ENCODE measurements at places on chromosomes 6 and 20.

GRCh38 chr6:16721977-16722376, 39.3 kb downstream of the ATXN1 start:
- peaks cover 22% of the 10 kb centered on the region for H3K4me1 ChIP-seq
- H3K36me3 ChIP-seq: no peaks in the 10 kb centered on the region
- no peak overlapping the region for H3K4me3 ChIP-seq
- DNase-seq: no peak

DNA sequence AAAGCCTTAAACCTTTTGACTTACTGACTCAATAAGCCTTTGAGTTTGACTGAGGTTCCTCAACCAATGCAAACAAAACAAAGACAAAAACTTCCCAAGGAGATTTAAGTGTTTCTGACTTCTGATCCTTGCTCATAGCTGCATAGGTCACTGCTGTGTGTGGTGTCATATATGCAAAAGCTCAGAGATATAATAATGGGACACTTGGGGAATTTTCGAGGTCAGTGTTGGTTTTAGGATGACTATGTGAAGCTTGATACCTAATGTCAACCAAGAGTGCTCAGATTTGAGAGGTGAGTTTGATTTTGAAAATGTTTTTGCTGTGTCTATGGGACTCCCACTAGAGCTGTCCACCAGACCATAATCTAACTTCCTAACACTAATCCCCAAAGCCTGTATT, 26.2 kb downstream of the ZKSCAN8 start:
- DNase-seq: no peak
- H3K27ac ChIP-seq: no peak overlapping the region
- no peaks in the 10 kb centered on the region for H3K36me3 ChIP-seq
- no peak overlapping the region for H3K4me3 ChIP-seq
- no peaks in the 10 kb centered on the region for H3K4me1 ChIP-seq

DNA sequence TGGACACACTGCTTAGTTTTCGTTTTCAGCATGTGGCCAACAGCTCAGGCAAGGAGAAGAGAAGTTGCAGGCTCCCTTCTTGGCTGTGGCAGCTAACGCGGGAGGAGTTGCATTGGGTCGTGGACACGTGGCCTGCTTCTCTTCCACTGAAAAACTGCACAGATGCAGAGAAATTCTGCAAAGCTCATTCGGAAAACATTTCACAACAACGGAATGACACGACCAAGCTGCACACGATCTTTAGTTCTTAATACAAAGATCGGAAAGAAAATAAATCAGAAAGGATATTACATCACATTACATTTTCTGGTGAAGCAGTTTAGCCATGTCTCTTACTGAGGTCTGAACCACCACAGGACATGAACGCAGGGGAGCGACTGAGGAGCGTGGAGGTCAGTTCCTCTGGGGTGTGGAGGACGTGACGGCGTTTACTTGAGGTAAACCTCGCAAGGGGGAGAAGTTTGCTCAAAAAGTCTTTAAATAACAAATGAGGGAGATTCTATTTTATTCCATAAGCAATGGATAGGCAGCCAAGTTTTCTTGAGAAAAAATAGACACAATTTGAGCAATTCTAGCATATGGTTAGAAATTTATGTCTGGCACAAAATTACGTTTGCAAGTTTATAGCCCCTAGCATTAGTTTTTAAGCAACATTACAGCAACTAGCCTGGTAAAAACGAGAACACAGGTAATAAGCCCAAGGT, 178.3 kb downstream of the THBS2 start:
- H3K27ac ChIP-seq: peak overlapping the region; percentile 83
- peak; percentile 60 for DNase-seq
- no peaks in the 10 kb centered on the region for H3K27me3 ChIP-seq
- H3K4me1 ChIP-seq: peaks cover 30% of the 10 kb centered on the region
- H3K36me3 ChIP-seq: no peaks in the 10 kb centered on the region

DNA sequence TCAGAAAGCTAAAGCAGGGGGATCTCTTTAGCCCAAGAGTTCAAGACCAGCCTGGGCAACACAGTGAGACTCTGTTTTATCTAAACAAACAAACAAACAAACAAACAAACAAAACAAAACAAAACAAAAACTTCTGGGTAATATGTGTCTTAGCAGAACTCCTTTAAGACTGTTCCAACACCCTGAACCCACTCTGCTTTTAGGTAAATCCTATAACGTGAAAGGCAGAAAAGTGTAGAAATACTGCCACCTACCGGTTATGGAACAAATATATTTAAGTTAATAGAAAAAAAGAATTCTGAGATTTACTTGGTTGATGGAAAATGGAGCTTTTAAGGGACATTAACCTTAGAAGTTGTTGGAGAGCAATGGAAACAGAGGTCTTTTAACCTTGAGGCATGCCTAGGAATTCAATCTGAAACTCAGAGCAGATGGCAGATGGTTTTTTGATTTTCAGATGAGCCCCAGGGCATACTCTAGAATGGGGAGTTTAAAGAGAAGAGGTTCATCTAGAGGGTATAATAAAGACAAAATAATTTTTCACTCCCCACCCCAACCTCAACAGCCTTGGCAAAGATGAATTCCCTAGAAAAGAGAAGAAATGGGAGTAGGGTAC, 38.5 kb downstream of the SOD2 start:
- no peak overlapping the region for H3K4me3 ChIP-seq
- no peaks in the 10 kb centered on the region for H3K4me1 ChIP-seq
- DNase-seq: no peak
- no peaks in the 10 kb centered on the region for H3K36me3 ChIP-seq
- H3K27me3 ChIP-seq: no peaks in the 10 kb centered on the region
- no peak overlapping the region for H3K27ac ChIP-seq

DNA sequence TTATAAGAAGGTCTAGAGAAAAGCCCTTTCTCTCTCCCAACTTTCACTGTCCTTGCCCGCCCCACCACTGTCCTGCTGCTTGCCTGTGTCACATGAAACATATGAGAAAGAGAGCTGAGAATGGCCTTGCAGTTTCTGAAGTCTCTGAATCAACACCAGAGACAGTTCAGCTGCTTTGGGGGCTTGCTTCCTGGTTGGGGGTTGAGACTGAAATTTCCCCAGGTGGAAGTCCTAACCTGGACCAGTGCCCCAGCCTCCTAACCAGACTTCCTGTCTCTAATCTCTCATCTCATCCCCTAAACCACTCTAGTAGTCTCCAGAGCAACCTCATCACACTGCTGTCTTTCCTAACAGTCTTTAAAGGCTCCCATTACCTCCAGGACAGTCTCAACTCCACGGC, 10.7 kb downstream of the TRAM2 start:
- DNase-seq: no peak
- H3K4me3 ChIP-seq: no peak overlapping the region
- peaks cover 36% of the 10 kb centered on the region for H3K4me1 ChIP-seq
- H3K27ac ChIP-seq: peak overlapping the region; percentile 13
- H3K36me3 ChIP-seq: no peaks in the 10 kb centered on the region
- H3K27me3 ChIP-seq: no peaks in the 10 kb centered on the region

GRCh38 chr20:50784464-50784863, 10.4 kb upstream of the BCAS4 start:
- no peaks in the 10 kb centered on the region for H3K27me3 ChIP-seq
- no peak for DNase-seq
- no peaks in the 10 kb centered on the region for H3K4me1 ChIP-seq
- no peak overlapping the region for H3K27ac ChIP-seq
- no peaks in the 10 kb centered on the region for H3K36me3 ChIP-seq

DNA sequence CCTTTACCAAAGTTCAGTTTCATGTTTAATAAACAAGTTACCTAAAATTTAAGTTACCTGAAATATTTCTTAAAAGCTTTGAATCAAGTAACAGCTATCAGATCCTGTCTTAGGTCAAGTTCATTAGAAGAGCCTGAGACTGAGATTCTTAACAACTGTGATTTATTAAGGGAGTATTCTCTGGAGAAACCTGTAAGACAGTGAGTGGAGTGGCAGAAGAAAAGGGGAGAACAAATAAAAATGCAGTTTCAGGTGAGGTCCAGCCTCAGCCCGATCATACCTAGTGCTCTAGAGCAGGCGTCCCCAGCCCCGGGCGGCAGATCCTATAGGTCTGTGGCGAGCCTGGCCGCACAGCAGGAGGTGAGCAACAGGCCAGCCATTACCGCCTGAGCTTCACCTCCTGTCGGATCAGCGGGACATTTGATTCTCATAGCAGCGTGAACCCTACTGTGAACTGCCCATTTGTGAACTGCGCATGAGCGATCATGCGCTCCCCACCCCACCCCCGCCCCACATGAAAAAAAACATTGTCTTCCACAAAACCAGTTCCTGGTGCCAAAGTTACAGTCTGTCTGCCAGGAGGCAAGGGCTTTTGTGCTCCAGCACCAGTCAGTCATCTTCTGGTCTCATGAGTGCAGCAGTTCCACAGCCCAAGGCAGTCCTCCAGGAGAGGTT, 59.2 kb upstream of the ADGRB3 start:
- DNase-seq: no peak
- H3K36me3 ChIP-seq: no peaks in the 10 kb centered on the region
- no peaks in the 10 kb centered on the region for H3K27me3 ChIP-seq
- no peak overlapping the region for H3K4me3 ChIP-seq

DNA sequence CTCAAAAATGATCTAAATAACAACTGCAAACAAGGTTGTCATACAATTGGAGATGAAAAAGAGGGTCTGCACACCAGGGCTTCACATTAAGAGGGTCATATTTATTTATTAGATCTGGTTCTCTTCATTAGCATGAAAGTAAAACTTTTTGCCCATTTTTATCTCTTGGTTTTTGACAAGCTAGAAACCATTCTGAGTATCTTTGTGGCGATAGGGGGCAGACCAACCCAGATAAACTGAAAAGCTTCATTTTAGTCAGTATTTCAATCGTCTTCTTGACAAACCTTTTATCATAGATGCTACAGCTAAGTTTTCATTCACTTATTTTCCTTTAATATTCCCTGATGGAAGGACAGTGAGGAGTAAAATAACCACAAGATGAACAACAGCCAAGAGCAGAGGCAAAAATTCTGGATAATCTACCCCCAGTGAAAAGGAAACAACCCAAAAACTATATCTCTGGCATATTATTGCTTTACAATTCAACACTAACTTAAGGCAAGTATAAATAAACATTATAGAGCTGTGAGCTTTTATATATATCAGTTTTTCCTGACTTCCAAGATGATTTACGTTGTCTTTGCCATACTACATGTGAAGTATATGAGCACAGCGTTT, 45.2 kb downstream of the THEMIS start:
- H3K4me3 ChIP-seq: no peak overlapping the region
- H3K4me1 ChIP-seq: no peaks in the 10 kb centered on the region
- no peak overlapping the region for H3K27ac ChIP-seq
- H3K27me3 ChIP-seq: no peaks in the 10 kb centered on the region
- no peak for DNase-seq

GRCh38 chr6:49565855-49566254, 15.4 kb downstream of the C6orf141 start:
- no peak overlapping the region for H3K4me3 ChIP-seq
- no peaks in the 10 kb centered on the region for H3K27me3 ChIP-seq
- H3K27ac ChIP-seq: no peak overlapping the region
- no peak for DNase-seq
- H3K36me3 ChIP-seq: no peaks in the 10 kb centered on the region
- H3K4me1 ChIP-seq: no peaks in the 10 kb centered on the region

DNA sequence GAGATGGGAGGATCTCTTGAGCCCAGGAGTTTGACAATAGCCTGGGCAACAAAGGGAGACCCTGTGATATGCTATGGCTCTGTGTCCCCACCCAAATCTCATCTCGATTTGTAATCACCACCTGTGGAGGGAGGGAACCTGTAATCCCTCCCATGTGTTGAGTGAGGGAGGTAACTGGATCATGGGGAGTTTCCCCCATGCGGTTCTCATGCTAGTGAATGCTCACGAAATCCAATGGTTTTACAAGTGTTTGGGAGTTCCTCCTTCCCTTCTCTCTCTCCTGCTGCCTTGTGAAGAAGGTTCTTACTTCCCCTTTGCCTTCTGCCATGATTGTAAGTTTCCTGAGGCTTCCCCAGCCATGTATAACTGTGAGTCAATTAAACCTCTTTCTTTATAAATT, 3.4 kb downstream of the NUDT3 start:
- peaks cover 27% of the 10 kb centered on the region for H3K4me1 ChIP-seq
- H3K27ac ChIP-seq: no peak overlapping the region
- H3K27me3 ChIP-seq: no peaks in the 10 kb centered on the region
- DNase-seq: no peak
- H3K36me3 ChIP-seq: no peaks in the 10 kb centered on the region
- H3K4me3 ChIP-seq: no peak overlapping the region

DNA sequence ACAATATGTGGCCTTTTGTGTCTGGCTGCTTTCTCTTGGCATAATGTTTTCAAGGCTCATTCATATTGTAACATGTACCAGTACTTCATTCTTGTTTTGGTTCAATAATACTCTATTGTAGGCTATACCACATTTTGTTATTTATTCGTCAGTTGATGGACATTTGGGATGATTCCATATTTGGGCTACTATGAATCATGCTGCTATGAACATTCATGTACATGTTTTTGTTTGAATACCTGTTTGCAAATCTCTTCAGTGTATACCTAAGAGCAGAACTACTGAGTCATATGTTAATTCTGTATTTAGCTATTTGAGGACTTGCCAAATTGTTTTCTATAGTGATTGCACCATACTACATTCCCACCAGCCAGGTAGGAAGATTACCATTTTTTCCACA, 259.9 kb downstream of the GMPR start:
- DNase-seq: no peak
- H3K36me3 ChIP-seq: no peaks in the 10 kb centered on the region
- no peak overlapping the region for H3K4me3 ChIP-seq
- H3K27ac ChIP-seq: no peak overlapping the region

DNA sequence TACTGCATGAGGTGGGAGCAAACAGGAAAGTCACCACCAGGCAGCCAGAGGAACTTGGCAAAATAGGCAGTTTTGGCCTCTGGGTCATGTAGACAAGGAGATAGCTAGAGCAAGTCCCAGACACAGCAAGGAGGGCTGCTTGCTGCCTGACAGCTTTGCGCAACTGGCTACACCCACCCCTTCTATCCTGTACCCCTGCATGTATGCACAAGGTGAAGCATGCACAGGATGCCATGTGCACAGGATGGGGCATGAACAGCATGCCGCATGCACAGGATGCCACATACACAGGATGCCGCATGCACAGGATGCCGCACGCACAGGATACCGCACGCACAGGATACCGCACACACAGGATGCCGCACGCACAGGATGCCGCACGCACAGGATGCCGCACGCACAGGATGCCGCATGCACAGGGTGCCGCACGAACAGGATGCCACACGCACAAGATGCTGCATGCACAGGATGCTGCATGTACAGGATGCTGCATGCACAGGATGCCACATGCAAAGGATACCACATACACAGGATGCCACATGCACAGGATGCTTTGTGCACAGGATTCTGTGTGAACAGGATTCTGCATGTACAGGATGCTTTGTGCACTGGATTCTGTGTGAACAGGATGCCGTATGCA, 104.9 kb upstream of the IYD start:
- H3K27ac ChIP-seq: no peak overlapping the region
- H3K27me3 ChIP-seq: no peaks in the 10 kb centered on the region
- no peaks in the 10 kb centered on the region for H3K36me3 ChIP-seq
- no peak overlapping the region for H3K4me3 ChIP-seq
- no peak for DNase-seq
- no peaks in the 10 kb centered on the region for H3K4me1 ChIP-seq

- no peak for DNase-seq
- no peak overlapping the region for H3K27ac ChIP-seq
- H3K36me3 ChIP-seq: no peaks in the 10 kb centered on the region
- H3K4me1 ChIP-seq: no peaks in the 10 kb centered on the region
- H3K4me3 ChIP-seq: no peak overlapping the region
- H3K27me3 ChIP-seq: peaks cover 21% of the 10 kb centered on the region
Measured at GRCh38 chr6:7684843-7685242, 41.1 kb upstream of the BMP6 start.

GRCh38 chr6:147061252-147061651, 143.0 kb upstream of the STXBP5 start:
- no peak overlapping the region for H3K4me3 ChIP-seq
- H3K27me3 ChIP-seq: no peaks in the 10 kb centered on the region
- no peaks in the 10 kb centered on the region for H3K36me3 ChIP-seq
- H3K27ac ChIP-seq: no peak overlapping the region
- DNase-seq: no peak

All from transverse colon (tissue), 4 donors.